ENCODE measurements at places on chromosomes 11 and 22. TPM values are rescaled to one million over a fixed set of nuclear protein-coding genes. Genes with fewer than 3 reads are reported as not detected.

The PHOX2A gene
- total RNA-seq: not detected

The CCND1 gene
- total RNA-seq: 119 TPM

The PLA2G3 gene
- 0.76 TPM for total RNA-seq

The ANKK1 gene
- total RNA-seq: not detected

The WT1 gene
- total RNA-seq: not detected

The ABTB2 gene
- 0.15 TPM for total RNA-seq

The CAVIN3 gene
- total RNA-seq: 135 TPM

The MGAT3 gene
- under 0.01 TPM for total RNA-seq

The NPAS4 gene
- not detected for total RNA-seq

The LARGE2 gene
- total RNA-seq: under 0.01 TPM

The GRIA4 gene
- not detected for total RNA-seq

The BET1L gene
- total RNA-seq: 12.0 TPM

The NLRP14 gene
- total RNA-seq: 0.15 TPM

The AQP11 gene
- 0.30 TPM for total RNA-seq

The OR52E8 gene
- not detected for total RNA-seq

The MPZL3 gene
- total RNA-seq: 20.1 TPM

The CCDC87 gene
- total RNA-seq: 0.15 TPM

The DCDC1 gene
- total RNA-seq: under 0.01 TPM

The FAM111B gene
- total RNA-seq: 15.6 TPM

The FGF19 gene
- total RNA-seq: not detected

The MSANTD4 gene
- total RNA-seq: 25.7 TPM

The LRRC4C gene
- total RNA-seq: not detected

The BBOX1 gene
- not detected for total RNA-seq

The CEND1 gene
- not detected for total RNA-seq

The SEPTIN3 gene
- total RNA-seq: not detected

The IGLL1 gene
- total RNA-seq: not detected

The SCGB1A1 gene
- total RNA-seq: not detected

The KREMEN1 gene
- total RNA-seq: 0.30 TPM

The MLC1 gene
- not detected for total RNA-seq

The ADAMTS8 gene
- total RNA-seq: not detected

The SEC14L6 gene
- total RNA-seq: under 0.01 TPM

The PTPN5 gene
- not detected for total RNA-seq

The C11orf65 gene
- not detected for total RNA-seq

The VSIG10L2 gene
- total RNA-seq: not detected

The CERK gene
- 136 TPM for total RNA-seq

The FDX1 gene
- 16.6 TPM for total RNA-seq

The APOA5 gene
- not detected for total RNA-seq

The OR51A2 gene
- not detected for total RNA-seq

Measured in epithelial cell of umbilical artery (primary cell).